T-helper 9 cell (primary cell): ENCODE measurements at places on chromosomes 16 and 17.

GRCh38 chr16:69477546-69477945, 53.1 kb downstream of the CYB5B start:
- no peak for DNase-seq

- DNase-seq: no peak
These were observed 21.5 kb downstream of the SMTNL2 start for GRCh38 chr17:4605826-4606225.

GRCh38 chr16:48156790-48157209, 1.0 kb upstream of the ABCC12 start:
- peak; percentile 85 for DNase-seq

GRCh38 chr16:30777591-30778297, 9.3 kb downstream of the ZNF629 start:
- no peak for DNase-seq

DNA sequence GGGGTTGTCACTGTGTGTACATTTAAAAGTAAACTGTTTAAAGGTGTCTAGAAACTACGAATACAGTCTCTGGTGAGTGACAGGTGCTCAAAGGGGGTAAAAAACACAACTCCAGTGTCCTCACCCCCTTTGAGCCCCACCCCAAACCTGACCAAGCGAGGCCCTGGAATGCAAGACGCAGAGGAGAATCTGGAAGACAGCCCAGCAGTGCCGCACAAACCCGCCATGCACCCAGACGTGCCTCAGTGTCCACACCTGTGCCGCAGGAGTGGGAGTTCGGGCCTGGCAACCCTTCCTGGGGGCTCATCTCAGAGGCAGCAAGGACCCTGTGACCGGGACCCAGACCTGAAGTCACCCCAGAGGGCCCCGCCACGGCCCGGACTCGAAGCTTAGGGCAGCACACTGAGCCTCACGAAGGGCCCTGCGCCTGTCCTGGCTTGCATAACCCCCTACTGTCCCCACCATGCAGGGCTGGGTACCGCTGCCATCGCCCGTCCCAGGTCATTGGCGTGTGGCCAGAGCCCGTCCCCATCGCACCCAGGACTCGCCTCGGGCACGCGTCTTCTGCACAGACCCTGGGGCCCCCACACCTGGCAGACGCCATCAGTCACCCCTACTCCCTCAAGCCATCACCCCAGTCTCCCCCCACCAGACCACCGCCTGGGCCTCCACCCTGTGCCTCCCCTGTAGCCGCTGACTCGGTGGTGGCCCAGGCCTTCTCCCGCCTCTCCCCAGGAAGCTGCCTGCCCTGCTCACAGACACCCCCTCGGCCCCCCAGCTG, 33.0 kb upstream of the ZC3H18 start:
- DNase-seq: no peak

GRCh38 chr17:78780335-78780734, 1.7 kb downstream of the CYTH1 start:
- no peak for DNase-seq

GRCh38 chr17:19753661-19754463, 5.8 kb upstream of the ALDH3A1 start:
- DNase-seq: no peak

DNA sequence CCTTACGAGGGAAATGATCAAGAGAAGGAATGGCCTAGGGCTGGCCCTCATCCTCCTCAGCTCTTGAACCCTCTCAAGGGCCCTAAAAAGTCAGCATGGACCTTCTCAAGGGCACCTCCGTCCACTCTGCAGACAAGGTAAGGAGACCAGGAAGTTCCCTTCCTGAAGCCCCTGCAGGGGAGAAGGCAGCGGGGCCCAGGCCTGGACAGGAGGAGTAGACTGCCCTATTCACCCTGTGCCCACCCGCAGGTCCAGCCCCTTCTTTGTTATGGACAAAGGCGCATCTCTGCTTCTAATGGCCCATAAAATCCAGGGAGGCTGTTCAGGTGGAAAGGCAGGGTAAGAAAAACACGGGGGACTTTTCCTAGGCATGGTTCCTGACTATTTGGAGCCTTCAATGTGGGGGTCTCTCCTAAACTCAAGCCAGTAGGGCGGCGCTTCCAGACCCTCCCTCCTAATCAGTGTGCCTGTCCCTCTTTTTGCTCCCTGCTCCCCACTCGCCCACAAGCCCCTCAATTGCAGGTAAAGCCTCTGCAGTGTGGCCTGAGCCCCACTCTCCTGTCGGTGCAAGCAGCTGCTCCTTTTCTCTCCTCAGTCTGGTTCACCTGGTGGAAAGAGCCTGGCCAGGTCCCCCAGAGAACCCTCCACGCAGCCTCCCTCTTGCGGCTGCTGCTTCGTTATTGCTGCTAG, 28.2 kb downstream of the AXIN2 start:
- DNase-seq: no peak

DNA sequence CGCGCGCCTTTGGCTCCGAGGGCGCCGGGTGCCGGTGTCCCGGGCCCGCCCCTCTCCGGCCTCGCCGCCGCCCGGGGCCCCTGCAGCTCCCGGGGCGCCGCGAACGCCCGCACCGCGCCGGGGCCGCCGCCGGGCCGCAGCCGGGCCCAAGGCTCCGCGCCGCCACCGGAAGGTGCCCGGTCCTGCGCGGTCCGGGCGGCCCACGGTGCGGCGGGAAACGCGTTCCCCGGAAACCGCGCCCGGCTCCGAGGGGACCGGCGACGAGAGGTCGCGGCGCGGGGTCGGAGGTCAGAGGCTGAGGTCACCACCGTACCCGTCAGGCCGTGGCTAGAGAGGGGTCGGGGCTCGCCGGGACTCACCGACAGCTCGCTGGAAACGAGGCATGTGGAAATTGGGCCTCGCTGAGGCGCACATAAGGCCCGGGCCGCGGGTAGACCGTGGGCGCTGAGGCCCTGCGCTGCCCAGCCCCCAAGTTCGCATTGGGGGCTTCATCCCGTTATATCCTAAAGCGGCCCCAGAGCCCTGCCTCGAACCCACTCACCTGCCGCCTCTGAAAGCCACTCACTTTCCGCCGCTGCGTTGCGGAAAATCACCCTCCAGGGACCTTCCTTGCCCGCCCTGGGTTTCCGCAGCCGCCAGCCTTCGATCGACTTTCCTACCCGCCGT, at the start of gene DUS1L:
Gene DUS1L, minus strand, starts transcription at position 167 of the 666 bp plus-strand sequence. CDS start 745 bp downstream, outside the sequence.
- peak; percentile 65 for DNase-seq

DNA sequence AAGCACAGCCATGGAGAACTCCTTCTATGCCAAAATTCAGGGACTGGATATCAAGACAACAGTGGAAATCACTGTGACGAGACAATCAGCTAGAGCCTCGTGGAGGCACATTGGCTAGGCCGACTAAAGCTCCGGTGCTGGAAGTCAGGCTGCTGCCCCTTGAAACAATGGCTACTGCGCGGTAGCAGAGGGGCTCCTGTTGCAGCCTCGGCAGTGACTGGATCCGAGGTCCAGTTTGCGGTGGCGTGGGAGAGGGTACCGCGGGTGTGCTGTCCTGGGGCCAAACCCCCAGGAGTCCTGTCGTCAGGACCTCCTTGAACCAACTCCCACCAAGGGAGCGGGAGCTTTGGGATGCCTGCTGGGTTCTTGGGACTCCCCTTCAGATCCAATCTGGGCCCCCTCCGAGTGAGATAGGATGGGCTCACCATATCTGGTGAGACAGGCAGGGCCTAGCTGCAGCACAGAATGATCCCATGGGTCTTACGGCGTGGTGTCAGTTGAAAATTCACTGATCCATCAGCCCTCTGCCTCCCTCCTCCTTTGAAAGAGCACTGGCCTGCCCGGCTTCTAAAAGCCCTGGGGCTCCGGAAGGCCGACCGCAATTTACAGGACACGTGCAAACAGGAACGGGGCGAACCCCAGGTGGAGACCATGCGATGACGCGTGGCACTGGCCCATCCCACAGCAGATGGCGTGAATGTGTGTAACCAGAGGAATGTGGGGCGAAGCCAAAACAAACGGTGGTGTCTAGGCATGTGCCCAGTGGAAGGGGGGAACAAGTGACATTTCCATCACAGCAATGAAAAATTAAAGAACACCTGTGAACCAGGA, 15.8 kb upstream of the KCNJ18 start:
- no peak for DNase-seq

- DNase-seq: no peak
These were observed 9.8 kb upstream of the TNRC6C start for GRCh38 chr17:77948690-77949114.

DNA sequence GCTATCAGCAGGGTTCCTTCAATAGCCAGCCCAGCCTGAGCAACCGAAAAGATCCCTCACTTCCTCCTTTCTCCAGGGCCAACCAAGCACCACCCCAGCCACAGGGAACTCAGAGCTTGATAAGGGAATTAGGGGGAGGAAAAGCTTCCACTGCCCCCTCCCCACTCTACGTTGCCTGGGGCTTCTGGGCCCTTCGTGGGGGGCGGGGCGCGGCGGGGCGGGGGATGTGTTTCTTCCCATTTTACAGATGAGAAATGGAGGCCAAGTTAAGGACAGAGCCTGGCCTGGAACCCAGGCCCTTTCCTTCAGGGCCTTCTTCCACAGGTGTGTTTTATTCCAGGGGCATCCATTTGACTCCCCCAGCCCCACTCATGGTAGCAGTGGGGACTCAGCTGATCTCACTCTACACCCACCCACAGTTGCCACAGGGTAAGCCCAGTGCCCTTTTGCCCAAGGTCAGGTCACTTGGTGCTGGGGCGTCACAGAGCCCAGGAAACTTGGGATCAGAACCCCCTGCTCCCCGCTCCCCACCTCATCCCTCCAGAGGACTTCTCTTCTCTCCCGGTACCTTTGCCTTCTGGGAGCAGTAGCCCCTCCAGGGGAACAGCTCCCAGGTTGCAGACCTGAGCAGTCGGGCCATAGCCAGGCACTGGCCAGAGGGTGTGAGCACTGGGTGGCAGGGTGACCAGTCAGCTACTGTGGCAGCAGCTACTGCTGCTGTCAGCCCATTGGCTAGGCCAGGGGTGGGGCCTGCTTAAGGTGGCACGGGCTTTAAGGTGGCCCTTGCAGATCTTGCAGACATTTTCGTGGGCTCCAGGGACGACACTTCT, at the start of gene LDHD:
Gene LDHD, minus strand, starts transcription at position 700 of the 830 bp plus-strand sequence. Its CDS starts 60 bp downstream, at position 640.
- no peak for DNase-seq

GRCh38 chr17:66228887-66229782, at the start of gene APOH:
Gene APOH, minus strand, starts transcription at chr17:66229415. Its CDS starts 36 bp downstream, at chr17:66229379.
- DNase-seq: no peak

- DNase-seq: no peak
These were observed 17.3 kb downstream of the DNAH17 start for GRCh38 chr17:78559749-78560368.

- DNase-seq: no peak
These were observed 9.6 kb upstream of the EIF1 start for GRCh38 chr17:41678907-41679739.

GRCh38 chr17:42387661-42388380, 421 bp downstream of the STAT3 start:
- DNase-seq: peak; percentile 32

DNA sequence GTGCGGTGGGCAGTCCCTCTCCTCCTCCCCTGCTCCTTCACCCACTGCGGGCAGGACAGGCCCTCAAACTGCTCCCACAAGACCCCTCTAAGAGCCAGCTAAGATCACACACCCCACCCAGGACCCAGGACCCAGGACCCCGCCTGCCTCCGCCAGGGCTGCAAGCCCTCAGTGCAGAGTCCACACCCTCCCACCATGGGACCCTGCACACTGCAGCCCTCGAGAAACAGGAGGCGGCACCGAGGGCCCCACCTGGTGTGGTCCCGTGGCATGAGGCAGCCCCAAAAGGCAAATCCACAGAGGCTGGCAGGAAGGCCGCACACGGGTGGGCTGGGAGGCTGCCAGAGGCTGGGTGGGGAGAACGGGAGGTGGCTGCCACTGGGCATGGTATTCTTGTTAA, 94.7 kb downstream of the ENGASE start:
- DNase-seq: no peak

DNA sequence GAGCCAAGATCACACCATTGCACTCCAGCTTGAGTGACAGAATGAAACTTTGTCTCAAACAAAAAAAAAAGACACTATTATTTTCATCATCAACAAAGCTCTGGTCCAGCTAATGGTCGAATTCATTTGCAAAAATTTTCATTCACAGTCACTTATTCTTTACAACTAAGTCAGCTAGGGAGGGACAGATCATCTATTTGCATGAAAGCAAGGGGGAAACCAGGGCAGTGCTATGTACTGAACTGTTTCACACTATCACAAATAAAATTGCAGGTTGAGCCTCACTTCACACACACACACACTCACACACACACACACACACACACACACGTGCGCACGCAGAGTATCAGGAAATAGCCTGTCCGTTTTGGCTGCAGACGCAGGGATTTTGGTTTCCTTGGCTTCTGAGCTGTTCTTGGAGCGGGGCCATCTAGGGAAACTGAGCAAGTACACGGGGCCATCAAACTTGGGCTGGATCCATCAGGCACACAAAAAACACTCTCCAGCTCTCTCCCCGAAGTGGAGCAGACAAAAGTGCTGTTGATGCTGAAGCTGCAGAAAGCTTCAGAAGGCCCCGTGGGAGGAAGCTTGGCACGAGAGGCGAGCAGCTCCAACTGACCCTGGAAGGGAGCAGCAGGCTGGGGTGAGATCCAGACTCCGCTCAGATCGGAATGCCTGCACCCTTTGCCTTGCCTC, 44.3 kb upstream of the HELZ start:
- DNase-seq: no peak

GRCh38 chr16:16083421-16084156, 134.2 kb downstream of the ABCC1 start:
- no peak for DNase-seq

DNA sequence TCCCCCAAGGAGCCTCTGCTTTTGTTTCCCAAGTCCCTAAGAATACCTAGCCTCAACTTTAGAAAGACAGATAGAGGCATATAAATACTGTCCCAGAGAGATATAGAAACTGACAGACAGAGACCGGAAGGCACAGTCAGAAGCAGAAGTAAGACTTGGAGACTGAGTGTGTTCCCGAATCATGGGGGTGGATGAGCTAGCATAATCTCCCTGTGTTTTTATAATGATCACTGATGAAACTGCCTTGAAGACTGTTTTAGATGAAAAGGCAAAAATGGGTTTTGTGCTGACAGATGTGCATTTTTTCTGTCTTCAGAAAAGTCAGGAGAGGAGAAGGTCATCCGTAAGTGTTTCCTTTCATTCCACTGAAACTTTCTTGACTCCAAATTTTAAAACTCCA, 8.3 kb upstream of the PSMD3 start:
- no peak for DNase-seq

GRCh38 chr17:38451840-38452529, 23.7 kb downstream of the ARHGAP23 start:
- DNase-seq: no peak

GRCh38 chr16:54009464-54010176, 277.0 kb downstream of the IRX3 start:
- DNase-seq: no peak

- peak; percentile 25 for DNase-seq
These were observed 698 bp downstream of the UBE2G1 start for GRCh38 chr17:4365628-4366326.
